ENCODE measurements at places on chromosomes 5 and 9. TPM values are rescaled to one million over a fixed set of nuclear protein-coding genes. Genes with fewer than 3 reads are reported as not detected.

DNA sequence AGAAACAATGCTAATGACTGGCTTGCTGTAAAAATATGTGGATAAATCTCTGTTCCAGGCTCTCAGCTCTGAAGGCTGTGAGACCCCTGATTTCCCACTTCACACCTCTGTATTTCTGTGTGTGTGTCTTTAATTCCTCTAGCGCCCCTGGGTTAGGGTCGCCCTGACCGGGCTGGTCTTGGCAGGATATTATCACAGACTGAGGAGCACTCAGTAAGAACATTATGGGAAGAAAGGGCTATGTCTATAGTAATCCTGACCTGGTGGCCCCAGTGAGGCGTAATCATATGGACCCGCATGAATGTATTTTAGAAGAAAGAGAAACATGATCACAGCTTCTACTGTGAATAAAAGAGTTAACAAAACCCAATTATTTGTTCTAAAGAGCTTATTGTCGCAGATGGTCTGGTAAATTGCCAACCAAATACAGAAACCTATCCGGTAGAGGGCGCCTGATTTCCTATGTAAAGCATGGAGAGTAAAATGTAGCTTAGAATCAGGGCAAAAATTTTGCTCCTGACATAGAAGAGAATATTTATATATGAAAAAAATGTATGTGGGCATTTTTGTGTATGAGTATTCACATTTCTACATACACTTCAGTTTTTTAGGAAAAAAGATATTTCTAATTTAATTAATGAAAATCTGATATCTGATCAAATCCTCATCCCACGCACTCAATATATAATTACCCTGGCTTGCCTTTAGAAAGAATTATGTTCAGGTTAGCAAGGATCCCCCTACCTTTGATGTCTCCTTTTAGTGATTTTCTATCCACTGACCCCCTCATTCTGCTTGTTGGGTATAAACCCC is 5.8 kb upstream of the IFNA1 start:
- DNase-seq, result no peak

DNA sequence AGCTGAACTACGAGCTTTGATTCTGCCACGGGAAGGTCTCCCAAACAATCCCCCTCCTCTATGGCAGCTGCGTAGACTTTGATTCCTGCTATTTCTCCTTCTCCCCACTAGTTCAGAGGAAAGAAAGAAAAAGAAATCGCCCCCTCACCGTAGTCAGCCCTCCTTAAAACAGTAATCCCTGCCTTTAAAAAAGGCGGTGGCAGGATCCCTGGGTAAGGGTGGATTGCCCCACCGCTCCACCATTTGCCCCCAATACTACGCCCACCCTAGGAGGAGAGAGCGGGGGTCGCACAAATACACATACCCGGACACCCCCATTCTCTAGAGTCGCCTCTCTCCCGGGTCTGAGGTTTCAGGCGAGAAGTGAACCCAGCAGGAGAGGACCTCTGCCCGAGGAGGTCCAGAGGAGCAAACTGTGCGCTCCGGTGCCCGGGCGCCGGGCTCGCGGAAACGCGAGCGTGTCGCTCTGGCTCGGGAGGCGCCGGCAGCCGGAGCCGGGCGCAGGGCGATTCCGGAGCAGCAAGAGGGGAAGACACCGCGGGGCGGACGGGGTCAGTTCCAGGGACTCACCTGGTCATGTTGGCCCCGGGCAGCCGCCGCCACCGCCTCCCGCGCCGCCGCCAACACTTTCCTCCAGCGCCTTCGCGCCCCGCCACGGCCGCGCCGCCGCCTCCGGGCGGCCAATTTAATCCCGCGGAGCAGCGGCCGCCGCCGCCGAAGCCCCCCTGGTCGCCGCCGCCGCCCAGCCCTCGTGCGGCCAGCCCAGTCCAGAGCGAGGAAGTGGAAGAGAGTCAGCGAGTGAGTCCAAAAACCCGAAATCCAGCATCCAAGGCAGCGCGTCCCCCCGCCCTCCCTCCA is 1057.7 kb upstream of the DMAC1 start:
- DNase-seq, result no peak

DNA sequence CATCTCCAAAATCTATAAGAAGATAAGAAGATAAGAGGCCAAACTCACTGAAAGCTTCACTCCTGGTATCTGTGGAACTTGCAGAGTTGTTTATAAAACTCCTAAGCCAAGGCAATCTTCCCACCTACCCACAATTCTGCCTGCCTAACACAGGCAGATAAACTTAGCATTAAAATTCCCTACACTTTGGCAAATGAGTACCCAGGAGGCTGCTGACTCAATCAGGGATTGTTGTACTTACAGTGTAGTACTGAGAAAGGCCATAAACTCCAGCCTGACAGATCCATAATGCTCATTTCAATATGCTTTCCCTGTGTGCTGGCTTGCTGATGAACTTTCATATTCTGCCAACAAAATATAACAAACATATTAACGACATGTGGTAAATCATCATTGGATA is 725.2 kb downstream of the BRINP1 start:
- DNase-seq, result no peak

DNA sequence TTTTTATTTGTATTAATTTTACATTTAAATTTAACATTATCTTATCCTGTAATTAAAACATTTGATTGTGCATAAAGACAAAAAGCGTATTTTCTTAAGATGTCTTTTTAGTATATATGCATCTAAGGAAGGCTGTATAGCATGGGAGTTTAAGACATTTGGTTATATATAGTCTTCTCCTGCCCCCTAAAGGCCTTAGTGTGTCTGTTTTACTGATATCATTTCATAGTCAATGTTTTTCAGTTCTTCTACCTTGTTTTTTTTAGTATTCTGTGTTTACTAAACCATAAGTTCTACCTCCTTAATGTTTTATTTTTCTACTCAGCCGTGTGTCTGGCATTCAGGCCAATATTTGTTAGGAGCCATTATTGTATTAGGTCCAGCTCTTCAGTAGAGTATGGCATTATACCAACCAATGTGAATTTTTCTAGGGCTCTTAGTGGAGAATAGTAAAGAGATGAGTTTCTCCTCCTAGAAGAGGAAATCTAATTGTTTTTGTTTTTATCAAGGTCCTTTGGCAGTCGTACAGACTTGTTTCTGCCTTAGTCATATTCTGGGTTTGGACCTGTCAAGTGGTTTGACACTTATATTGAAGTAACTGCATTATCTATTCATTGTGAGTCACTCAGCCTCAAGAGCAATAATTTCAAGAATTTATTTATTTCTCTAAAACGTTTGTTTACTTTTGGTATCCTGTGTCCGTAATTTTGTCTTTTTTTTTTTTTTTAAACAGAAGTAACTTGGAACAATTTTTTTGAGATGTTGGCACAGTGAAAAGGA is 74.8 kb downstream of the SLF1 start:
- peak; percentile 7 for DNase-seq

- DNase-seq, result no peak
Measured at GRCh38 chr5:87354496-87354895, 58.2 kb downstream of the CCNH start.

GRCh38 chr5:170737591-170737990 is 45.9 kb upstream of the GABRP start:
- no peak for DNase-seq

Gene AJM1
- 7.2 TPM for total RNA-seq

Gene GRAMD2B
- total RNA-seq, result 4.1 TPM

Gene ADAMTS2
- 0.13 TPM for total RNA-seq

Gene TAF1L
- total RNA-seq, result not detected
